ENCODE measurements at places on chromosomes 1 and 21.

- DNase-seq = peak; percentile 28
Measured at GRCh38 chr1:247054992-247055415, 23.6 kb downstream of the ZNF670 start.

- DNase-seq = no peak
Measured at GRCh38 chr1:40895601-40896000, 33.4 kb upstream of the CITED4 start.

DNA sequence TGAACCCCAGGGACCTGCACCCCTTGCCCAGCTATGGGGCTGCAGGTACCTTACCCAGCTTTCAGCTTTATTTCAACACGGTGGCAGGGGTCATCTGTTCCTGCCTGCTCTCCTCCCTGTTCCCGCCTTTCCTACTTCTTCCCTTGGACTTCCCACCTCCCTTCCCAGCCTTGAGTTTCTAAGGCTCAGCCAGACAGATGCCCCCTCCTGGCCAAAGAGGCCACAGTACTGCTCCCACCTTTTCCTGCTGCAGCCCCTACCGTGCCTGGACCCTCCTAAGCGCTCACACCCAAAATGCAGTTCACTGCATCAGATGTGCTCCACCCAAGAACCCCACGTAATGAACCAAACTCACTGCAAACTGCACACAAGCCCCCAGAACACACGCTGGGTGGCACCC is 7.7 kb downstream of the NOC2L start:
- no peak for DNase-seq

GRCh38 chr1:147892731-147893214 is 9.8 kb upstream of the GJA8 start:
- DNase-seq = peak; percentile 1

DNA sequence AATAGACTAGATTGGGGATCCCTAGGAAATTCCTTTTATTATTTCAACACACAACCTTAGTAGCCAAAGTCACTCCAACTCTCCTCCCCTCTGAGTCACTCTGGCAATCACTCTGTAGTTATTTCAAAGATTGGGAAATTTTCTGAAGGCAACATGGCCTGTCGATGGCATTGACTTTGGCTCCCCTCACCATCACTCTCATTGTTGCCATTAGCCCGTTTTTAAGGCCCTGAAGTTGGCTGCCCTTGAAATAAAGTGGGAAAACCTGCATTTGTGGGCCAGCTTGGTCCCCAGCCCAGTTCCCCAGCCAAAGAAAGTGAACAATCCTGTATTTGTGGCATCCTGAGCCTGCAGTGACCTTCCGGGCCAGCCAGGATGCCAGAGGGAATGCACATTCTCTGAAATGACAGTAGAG is 52.5 kb downstream of the CDC7 start:
- no peak for DNase-seq

- no peak for DNase-seq
Measured at GRCh38 chr1:8351693-8352470, 34.0 kb downstream of the SLC45A1 start.

GRCh38 chr1:99648107-99648506 is 2.2 kb downstream of the PALMD start:
- no peak for DNase-seq

GRCh38 chr1:53735681-53736080 is 3.3 kb downstream of the GLIS1 start:
- DNase-seq = no peak

DNA sequence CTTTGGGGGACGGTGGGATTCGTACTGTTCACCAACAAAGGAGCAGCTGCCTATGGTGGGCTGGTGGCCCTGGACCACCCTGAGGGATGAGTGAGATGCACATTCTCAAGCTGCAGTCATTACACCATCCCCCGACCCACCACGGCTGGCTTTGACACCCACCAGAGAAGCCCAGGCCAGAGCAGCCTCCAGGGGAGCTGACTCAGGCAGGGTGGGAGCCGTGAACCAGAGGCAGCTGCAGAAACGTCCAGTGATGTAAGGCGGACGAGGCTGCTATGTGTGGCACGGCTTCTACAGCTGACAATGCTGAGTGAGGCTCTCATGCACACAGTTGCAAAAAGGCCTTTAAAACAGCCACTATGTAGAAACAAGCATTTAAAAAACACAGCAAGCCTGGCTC is 40.1 kb downstream of the CHAF1B start:
- no peak for DNase-seq

GRCh38 chr21:28421716-28422524 is 570.8 kb downstream of the LTN1 start:
- no peak for DNase-seq

DNA sequence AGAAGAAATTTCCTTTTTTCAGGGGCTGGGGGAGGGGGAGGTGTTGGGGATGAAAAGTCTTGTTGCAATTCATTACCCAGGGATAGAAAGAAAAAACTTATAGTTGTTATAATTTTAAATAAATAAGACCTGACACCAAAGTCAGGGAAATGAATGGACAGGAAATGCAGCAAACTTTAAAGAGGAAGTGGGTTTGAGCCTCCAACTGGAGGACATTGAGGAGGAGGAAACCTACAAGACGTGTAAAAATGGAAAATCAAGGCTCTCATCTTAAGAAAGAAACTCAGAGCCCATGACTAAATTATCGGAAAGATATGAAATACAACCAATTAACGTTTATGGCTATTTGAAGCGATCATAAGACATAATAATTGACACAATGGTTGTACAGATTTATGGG is 54.4 kb downstream of the NIBAN1 start:
- DNase-seq = no peak

DNA sequence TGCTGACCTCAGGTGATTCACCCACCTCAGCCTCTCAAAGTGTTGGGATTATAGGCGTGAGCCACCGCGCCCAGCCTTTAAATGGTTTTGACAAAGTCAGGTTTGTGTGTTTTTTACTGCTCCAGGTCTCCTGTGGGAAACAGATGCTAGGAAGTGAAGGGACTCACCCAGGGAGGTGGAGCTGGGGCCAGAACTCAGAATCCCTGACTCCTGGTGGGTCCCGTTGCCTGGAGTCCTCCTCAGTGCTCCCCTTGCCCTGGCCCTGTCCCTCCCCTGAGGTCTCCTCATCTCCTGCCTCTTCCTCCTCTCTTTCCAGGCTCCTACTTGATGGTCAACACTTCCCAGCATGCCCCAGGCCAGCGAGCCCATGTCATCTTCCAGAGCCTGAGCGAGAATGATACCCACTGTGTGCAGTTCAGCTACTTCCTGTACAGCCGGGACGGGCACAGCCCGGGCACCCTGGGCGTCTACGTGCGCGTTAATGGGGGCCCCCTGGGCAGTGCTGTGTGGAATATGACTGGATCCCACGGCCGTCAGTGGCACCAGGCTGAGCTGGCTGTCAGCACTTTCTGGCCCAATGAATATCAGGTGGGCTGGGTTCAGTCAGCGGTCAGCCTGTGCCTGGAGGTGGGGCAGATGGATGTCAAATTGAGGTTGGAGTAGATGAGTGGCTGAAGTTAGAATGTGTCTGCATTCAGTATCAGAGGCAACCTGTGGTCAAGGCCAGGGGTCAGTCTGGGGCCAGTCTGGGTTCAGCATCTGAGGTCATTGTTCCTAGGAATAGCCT is 22.1 kb downstream of the PTPRU start:
- DNase-seq = no peak

GRCh38 chr1:41648844-41649243 is 164.4 kb upstream of the EDN2 start:
- no peak for DNase-seq

DNA sequence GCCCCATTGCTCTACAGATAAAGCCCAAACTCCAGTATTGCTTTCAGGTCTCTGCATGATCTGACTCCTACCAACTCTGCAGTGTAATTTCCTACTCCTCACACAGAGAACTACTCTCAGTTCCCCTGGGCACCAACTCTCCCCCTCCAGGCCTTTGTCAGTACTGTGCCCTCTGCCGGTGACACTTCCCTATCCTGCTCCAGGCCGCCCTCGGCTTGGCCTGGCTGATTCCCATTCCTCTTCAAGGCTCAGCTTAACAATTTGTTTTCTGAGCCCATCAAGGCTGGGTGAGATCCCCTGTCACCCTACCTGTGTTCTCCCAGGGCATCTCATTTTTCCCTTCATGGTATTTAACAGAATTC is 2.6 kb downstream of the SLAMF8 start:
- no peak for DNase-seq

GRCh38 chr1:20785907-20786252 is 1.2 kb downstream of the HP1BP3 start:
- DNase-seq = no peak

GRCh38 chr21:44499211-44499560 is 40.8 kb downstream of the KRTAP10-1 start:
- DNase-seq = no peak

GRCh38 chr1:164767752-164768402 is 208.9 kb downstream of the PBX1 start:
- DNase-seq = no peak

GRCh38 chr1:188427642-188428041 is 1598.9 kb downstream of the PLA2G4A start:
- DNase-seq = no peak

GRCh38 chr1:59115865-59116264 is 181.0 kb upstream of the FGGY start:
- no peak for DNase-seq

- no peak for DNase-seq
Measured at GRCh38 chr1:96234299-96234698, 487.3 kb upstream of the PTBP2 start.

DNA sequence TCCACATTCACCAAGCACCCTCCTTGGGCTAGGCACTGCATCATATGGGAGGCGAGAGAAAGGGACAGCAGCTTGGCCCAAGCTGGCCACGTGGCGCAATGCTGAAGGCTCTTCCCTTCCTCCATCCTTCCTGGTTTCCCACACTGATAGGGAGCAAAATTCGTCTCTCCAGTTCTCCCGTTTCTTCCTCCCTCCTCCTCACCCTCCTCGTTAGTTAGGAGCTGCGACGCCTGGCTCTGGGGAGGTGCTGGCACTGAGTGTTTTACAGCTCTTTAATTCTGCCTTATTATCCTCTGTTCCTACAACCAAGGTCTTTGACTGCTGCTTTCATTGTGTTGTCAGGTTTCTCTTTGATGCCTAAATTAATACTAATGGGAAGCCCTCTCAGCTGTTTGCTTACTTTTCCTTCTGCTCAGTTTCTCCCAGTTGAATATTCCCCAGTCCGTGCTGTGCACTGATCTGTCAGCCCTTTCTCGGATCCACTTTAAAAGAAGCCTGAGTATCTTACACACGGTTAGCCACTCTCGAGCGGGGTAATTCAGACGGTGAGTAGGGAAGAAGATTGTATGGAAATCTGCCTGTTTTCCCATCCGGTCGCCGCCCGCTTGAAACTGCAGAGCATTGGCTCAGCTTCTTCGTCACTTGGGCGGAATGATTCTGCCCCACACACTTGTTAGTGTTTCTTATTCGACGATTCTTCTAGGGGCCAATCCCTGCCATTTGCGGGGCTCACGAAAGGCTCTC is 56.2 kb upstream of the SMYD2 start:
- no peak for DNase-seq

GRCh38 chr1:220754212-220754917 is 6.2 kb downstream of the MTARC2 start:
- DNase-seq = no peak

DNA sequence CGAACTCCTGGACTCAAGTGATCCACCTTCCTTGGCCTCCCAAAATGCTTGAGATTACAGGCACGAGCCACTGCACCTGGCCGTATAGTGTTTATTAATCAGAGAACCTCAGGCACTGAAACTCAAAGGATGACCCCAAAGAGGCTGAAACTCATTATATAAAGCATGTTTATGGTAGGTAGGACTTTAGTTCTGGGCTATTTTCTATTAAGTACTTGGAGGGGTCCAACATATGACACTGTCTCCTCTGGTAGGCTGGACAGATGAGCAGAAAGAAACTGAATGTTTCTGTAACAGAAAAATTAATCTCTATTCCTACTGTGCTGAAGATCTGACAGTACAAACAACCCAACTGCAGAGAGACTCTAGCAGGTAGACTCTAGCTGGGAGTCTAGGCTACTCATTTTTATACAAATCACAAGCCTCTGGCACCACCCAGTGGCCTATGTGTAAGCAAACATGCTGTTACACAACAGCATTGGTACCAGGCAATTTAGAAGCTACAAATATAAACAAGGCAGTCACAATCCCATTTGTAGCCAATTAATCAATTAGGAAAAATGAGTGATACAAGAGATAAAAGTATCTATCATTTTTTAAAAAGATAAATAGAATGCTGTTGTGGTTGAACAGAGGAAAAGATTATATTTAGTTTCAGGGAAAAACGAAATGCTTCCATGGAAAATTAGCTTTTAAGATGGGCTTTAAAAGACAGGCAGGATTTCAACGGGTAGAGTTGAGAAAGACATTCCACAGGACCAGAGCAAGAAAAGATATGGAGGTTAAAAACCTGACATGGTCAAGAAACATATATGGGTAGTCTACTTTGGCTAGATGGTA is 10.4 kb downstream of the DCAF8 start:
- DNase-seq = peak; percentile 48

- no peak for DNase-seq
Measured at GRCh38 chr1:202046748-202047708, 36.6 kb downstream of the ELF3 start.

DNA sequence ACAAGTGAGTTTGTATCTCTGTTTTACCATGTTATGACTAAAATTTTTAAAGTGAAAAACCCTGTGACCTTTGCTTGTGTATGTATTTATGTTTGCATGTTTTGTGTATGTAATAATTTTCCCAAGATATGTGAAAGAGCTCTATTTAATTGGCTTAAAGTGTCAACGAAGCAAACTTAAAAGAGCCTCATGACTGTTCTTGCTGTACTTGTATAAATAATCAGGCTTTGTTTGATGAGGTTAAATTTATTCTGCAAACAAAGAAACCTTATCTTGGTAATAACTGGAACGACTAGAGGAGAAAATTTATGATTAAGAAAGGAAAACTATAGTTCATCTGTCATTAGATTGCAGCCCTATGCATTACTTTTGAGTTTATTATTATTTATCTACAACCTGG is 6.6 kb downstream of the GBP7 start:
- DNase-seq = no peak

DNA sequence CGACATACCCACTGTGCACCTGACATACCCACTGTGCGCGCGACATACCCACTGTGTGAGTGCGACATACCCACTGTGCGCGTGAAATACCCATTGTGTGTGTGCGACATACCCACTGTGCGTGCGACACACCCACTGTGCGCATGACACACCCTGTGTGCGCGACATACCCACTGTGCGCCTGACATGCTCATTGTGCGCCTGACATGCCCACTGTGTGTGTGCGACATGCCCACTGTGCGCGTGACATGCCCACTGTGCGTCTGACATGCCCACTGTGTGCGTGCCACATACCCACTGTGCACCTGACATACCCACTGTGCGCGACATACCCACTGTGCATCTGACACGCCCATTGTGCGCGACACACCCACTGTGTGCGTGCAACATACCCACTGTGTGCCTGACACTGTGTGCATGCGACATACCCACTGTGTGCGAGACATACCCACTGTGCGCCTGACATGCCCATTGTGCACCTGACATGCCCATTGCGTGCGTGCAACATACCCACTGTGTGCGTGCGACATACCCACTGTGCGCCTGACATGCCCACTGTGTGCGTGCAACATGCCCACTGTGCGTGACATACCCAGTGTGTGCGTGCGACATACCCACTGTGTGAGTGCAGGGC is 2.5 kb upstream of the RRP1 start:
- DNase-seq = no peak

GRCh38 chr1:66613187-66613586 is 79.2 kb downstream of the SGIP1 start:
- no peak for DNase-seq

GRCh38 chr1:186670297-186671135 is 9.7 kb downstream of the PTGS2 start:
- DNase-seq = no peak

GRCh38 chr1:112034277-112034676 is 44.8 kb upstream of the KCND3 start:
- no peak for DNase-seq
